ENCODE measurements at places on chromosomes 5 and 9. TPM values are rescaled to one million over a fixed set of nuclear protein-coding genes. Genes with fewer than 3 reads are reported as not detected.

Gene PCDHA1
- total RNA-seq = not detected

Gene ANKRD18B
- 6.6 TPM for total RNA-seq

Gene SOHLH1
- not detected for total RNA-seq

Gene NXNL2
- total RNA-seq = 0.72 TPM

Gene HTR1A
- total RNA-seq = not detected

Gene CMBL
- 42.9 TPM for total RNA-seq

Gene CCL27
- total RNA-seq = not detected

Gene FOXD1
- 5.1 TPM for total RNA-seq

Gene ZNF618
- total RNA-seq = 10.8 TPM

Gene ZNF454
- 4.7 TPM for total RNA-seq

Gene PCDHA7
- total RNA-seq = 0.21 TPM

Gene SLC6A18
- not detected for total RNA-seq

Gene MLANA
- total RNA-seq = not detected

Gene LECT2
- total RNA-seq = not detected

Gene LHX6
- 5.4 TPM for total RNA-seq

Gene NRG2
- 0.41 TPM for total RNA-seq

DNA sequence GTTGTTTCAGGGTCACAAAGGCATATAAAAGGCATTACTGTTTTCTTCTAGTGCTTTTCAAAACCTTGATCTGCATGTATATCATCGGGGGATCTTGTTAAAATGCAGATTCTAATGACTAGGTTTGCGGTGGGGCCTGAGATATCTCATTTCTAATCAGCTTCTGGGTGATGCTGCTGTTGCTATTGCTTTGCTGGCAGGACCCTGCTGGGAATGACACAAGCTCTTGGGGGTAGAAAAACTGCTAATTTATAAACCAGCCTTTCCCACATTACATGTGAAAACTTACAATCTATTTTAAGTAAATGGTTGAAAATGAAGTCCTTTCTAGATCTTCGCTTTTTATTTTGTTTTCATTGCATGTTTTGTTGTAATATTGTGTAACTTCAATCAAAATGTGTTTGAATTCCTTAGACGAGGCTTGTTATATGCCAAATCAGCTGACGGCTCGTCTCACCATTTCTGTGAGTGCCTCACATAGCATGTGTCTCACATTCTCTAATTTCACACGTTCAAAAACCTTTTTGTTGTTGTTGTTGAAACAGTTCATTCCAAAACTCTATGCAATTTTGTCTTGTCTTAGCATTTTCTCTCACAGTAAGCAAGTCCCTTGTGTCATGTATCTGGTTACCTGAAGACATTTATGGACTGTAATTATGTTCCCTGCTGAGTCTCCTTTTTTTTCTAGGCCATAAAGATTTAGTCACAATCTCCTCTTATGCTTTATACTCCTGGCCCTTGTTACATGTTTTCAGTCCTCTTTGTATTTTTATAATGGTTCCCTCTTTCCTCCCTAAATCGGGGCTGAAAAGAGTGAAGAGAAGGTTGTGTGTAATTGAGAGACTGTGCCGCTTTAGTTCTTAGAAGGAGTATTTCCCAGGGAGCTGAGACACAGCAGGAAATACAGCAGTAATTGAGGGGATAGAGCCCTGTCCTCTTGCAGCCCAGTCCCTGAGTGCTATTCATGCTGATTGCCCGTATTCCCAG, 521.0 kb upstream of the SEMA6A start:
- DNase-seq = peak; percentile 15

DNA sequence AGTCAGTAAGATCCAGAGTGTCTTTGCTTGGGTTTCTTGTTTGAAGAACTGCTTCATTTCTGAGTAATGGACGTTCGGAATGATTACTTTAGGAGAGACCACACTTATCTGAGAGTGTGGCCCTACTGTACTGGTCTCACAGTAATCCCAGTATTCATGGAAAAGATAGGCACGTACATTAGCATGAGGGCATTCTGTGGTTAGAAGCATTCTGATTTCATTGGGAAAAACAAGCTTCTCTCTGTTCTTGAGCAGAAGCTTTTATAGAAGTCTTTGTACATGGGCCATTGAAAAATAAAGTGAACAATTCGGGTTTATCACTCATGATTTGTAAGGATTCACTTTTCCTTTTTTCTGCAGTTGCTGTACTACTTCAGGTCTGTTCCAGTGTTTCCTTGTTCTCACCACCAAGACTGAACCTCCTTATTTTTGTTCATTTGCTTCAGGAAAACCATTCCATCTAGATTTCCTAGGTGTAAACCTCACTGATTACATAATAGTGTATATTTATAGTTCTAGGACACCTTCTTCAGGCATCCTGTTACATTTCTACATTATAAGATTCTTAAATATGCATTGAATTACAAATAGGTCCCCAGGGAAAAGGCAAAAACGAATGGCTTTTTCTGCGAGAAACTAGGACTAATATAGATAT, 10.1 kb downstream of the TGFBR1 start:
- no peak for DNase-seq

- DNase-seq = no peak
Observed at GRCh38 chr9:131239161-131239975, 36.9 kb downstream of the FAM78A start.

DNA sequence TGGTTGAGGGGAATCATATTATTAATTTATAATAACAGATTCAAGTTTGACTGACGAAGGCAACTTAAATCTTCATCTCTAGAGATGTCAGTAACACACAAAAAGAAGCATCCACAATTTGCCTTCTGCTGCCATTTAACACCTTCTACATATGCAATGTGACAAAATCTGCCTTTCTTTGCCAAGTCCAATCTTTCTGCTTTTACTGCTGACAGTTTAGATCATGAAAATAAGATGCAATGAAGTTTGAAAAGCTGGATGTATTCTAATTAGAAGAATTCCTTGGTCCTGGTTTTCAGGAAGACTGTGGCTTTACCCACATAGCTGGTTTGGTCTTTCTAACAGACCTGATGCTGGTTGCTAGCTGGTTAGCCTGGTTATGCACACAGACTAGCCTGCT, 178.9 kb downstream of the ACER2 start:
- no peak for DNase-seq

GRCh38 chr5:105773241-105773640, 1897.5 kb downstream of the EFNA5 start:
- DNase-seq = no peak

GRCh38 chr9:117555964-117556629, 141.2 kb upstream of the ASTN2 start:
- peak; percentile 17 for DNase-seq

GRCh38 chr9:137241490-137242268, 592 bp downstream of the TUBB4B start:
- DNase-seq = peak; percentile 54

DNA sequence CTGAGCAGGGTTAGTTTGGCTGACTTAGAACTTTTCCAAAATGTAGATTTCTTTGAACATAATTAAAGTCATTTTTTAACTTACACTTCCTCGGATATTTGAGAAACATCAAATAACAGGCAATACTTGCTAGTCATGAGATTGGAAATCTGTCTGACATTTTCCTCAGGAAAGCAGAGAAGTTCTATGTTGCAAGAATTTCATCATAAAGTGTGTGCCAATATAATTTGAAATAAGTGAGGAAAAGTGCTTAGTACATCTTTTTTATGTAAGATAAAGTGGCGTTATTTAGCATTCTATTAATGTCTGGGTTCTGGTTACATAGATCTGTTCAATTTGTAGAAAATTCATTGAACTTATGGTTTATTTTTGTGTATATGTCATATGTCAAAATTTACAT, 48.7 kb upstream of the C5orf47 start:
- no peak for DNase-seq

DNA sequence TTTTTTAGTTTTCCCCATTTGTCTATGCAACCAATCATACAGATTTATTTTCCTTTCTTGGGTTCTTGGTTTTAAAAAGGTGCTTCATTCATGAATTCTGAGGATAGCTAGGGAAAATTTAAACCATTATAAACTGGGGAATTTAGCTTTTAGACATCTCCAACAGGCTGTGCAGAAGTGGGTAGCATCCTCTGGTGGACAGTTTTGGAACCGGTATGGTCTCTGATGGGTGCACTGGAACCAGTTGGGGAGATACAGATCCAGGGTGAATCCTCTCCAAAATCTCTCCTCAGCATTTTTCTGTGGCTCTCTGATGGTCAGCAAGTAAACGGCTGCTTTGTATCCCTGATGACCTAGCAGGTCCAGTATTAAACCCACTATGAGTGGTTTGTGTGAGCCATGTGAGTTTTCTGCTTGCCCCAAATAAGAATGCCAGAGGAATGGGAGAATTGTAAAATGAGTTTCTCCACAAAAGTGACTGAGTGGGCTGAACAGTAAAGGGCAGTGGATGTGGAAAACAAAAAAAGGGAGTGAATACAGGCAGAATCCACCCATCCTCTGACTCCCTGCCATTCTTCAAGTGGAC, 9.1 kb upstream of the DNAJC25 start:
- peak; percentile 37 for DNase-seq

DNA sequence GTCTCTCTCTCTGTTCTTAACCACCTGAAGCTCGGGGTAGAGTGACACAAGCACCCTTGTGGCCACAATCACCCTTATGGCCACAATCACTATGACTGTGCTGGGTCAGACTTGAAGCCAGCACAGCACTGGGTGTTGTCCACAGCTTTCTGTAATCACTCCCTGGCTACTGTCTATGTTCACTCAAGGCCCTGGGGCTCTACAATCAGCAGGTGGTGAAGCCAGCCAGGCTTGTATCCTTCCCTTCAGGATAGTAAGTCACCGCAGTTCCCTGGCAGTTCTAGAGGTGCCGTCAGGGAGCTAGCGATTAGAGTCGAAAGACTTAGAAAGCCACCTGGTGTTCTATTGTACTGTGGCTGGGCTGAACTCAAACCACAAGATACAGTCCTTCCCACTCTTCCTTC, 44.2 kb downstream of the GDA start:
- DNase-seq = no peak

DNA sequence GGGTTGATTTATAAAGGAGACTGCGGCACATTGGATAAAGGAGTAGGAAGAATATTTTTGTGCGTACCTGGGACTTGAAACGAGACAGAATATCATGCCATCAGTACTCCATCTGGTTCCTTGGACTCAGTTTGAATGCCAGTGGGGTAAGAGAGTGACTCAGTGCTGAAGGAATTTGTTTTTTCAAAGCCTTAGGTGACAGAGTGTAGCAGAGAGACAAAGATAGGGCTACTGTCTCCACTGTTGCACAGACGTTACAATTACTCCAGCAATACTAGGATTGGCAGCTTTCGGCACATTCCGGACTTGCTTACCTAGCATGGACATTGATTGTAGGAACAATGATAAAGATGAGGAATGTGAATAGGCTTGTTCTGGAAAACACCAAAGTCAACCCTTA, 250.7 kb downstream of the KCTD16 start:
- DNase-seq = no peak

GRCh38 chr9:38416461-38416860, 7.8 kb downstream of the IGFBPL1 start:
- DNase-seq = peak; percentile 49

DNA sequence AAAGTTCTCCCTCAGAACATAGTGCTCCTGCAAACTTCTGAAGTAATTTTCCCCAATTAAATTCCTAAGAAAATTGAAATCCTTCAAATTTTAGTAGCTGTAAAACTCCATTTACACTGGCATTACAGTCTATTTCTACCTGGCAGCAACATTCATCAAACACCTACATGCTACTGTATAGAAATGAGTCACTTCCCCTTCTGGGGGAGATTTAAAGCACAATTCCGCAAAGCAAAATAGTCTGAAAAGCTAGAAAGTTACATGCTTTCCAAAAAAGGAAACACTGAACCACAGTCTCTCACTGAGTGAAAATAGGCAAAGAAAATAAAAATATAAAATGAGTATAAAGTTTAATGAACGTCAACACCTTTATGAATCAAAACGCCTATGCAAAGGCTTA, 43.3 kb downstream of the MCTP1 start:
- no peak for DNase-seq

DNA sequence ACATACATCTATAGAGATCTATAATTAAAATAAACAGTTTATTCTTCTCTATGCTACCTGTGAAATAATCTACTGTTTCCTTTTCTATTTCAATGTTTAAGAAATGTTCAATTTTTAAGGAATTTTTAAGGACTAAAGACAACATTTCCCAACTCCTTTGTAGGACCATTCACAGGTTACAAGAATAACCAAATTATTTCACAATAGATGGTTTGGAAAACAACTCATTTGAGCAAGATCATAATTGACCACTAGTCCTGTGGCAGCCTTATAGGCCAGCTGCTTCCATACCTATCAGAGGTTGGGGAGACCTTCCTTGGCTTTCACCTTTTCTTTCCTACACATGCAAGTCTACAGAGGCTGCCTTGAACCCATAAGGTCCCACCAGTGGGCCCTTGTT, 193.7 kb downstream of the TTC39B start:
- DNase-seq = no peak

DNA sequence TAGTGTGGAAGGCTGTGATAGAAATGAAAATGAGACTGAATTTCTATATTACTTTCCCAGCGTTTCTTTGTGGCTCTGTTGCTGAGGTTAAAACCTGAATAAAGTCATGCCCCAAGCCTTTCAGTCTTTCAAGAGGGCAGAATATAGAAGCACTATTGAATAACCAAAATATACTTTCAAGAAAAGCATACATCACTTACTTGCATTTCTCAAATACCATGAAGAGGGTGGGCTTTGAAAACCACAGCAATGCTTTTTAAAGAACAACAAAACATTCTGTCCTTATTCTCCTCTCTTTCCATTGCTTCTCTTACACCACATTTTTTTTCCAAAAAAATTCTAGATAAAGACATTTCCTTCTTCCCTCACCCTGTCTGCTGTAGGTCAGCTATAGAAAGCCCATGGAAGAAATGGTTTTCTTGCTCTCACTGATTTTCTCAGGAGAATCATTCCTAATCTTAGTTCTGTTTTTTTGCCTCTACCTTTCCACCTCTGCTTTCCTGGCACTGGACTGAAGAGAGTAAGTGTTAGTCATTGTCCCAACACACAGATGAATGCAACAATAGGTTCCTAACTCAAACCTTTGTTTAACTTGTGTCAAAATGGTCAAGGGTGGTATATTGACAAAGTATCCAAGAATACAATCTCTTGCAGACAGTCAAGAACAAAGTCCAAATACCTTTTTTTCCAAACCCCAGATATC, 51.6 kb downstream of the NUDT12 start:
- no peak for DNase-seq

GRCh38 chr9:99169086-99169485, 52.7 kb downstream of the ALG2 start:
- no peak for DNase-seq

DNA sequence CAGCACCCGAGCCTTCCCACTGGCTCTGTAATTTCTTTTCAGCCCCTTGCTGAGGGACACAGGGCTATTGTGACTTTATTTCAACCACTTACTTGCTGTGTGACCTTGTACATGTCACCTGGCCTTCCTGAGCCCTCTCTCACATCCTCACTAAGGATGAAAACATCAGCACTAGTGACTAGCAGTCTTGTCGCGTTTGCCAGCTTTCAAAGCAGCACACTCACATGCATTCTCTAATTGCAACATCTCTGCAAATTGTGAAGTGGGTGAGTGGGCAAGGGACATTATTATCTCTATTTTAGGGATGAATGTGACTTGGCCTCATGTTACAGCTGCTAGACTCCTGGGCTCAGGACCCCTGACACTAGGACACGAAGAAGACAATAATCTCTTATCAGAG, 144.5 kb downstream of the SEC61B start:
- no peak for DNase-seq

Measured in tongue (tissue), 3 donors.